ENCODE measurements at places on chromosomes 2 and 18. TPM values are rescaled to one million over a fixed set of nuclear protein-coding genes. Genes with fewer than 3 reads are reported as not detected.

Gene CSRNP3
- 2.1 TPM for total RNA-seq

Gene PDE11A
- total RNA-seq: not detected

Gene ALPI
- total RNA-seq: not detected

Gene POTEJ
- total RNA-seq: not detected

Gene GKN2
- total RNA-seq: not detected

Gene PSTPIP2
- total RNA-seq: 2.1 TPM

Measured in smooth muscle cell of the coronary artery (primary cell).